CD4-positive, alpha-beta T cell (primary cell): ENCODE measurements at places on chromosomes 13 and 19. TPM values are rescaled to one million over a fixed set of nuclear protein-coding genes. Genes with fewer than 3 reads are reported as not detected.

DNA sequence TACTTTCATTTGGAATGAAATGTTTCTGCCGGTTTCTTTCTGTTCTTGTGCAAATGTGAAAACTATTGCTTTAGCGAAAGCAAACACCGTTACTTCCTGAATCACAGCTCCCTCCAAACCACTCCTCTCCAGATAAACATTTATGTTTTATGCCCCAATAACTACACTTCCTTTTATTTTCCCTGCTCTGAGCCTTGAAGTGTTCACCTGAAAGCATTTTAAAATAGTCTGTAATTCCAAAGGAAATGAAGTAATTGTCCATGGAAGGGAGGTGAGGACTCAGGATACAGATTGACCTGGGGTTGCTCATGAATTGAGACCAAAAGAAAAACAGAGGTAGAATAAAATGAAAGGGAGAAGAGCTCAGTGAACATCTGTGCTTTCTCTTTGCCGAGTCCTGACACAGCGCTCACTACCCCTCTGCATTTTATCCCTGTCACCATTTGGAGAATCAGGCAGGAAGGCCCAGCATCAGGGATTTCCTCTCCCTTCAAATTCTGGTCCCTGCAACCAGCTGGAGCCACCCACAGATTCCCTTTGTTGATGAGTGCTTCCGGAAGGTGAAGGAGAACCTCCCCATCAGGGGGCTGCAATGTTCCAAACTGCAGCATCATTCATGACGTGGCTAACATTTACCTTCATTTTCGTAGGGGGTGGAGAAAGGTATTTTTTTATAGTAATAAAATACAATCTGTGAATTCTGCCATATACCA is 171.9 kb downstream of the ITGBL1 start:
- DNase-seq: no peak

DNA sequence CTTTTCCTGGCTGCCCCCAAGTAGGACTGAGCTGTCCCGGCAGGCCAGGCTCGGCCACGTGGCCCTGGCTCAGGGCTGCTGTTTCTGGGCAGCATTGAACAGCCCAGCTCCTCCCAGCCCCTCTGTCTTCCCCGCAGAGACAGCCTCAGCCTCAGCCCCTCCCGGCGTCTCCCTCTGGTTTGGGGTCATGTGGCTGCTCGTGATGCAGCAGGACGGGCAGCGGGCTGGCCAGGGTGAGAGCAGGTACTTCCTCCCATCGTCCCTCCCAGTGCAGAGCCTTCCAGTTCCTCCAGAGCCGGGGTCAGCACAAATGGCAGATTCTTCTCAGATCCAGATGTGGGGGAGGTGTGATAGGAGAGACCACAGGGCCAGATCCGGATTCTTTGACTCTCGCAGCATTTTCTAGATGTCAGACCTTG is 114.6 kb downstream of the KDM4B start:
- DNase-seq: no peak

Gene ZNF429
- total RNA-seq: 9.2 TPM

- DNase-seq: peak; percentile 62
Observed at GRCh38 chr19:584240-585001, 5.3 kb upstream of the HCN2 start.

Gene NAPA
- 135 TPM for total RNA-seq

GRCh38 chr13:23731709-23732108 is 157.5 kb downstream of the MIPEP start:
- no peak for DNase-seq

GRCh38 chr13:104996022-104996421 is 1539.4 kb downstream of the EFNB2 start:
- no peak for DNase-seq

Gene ANGPTL8
- not detected for total RNA-seq

GRCh38 chr19:57949702-57950101 is 2.2 kb upstream of the ZNF256 start:
- DNase-seq: no peak

GRCh38 chr13:28657784-28658538 is 969 bp upstream of the POMP start:
- no peak for DNase-seq

DNA sequence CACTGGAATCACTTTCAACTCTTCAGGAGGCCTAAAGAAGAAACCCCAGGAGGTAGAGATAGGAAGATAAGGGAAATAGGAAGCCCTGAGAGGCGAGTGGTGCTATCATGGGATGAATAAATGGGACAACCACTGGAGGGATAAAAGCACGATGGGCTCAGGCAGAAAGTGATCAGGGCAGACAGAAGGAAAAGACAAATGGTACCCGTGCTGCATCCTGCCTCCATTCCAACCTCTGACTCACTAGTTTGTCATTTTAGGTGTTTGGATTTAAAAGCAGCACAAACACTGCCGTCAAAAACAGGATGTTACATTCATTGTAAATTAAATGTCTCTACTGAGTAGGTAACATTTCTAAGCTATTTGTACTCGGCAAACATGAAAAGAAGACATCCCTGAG is 314.3 kb upstream of the HTR2A start:
- DNase-seq: no peak
